ENCODE measurements at places on chromosomes 4 and X.

DNA sequence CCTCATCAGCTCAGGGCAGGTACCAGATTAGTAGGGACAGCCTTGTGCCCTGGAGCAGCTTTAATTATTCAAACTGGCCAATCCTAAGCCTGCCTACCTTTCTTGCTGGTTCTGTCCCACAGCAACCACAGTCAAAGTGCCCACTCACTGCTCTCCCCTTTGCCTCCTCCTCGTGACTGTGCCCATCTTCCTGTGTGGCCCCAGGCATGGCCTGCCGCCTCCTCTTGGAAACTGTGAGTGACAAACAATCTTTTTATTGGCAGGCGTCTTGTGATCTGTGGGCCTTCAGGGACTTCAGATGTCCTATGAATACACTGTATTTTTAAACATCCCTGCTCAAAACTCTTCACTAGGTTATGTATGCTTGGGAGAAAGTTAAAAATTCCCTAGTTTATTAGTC lies 22.8 kb upstream of the NSG1 start:
- no peak for DNase-seq

DNA sequence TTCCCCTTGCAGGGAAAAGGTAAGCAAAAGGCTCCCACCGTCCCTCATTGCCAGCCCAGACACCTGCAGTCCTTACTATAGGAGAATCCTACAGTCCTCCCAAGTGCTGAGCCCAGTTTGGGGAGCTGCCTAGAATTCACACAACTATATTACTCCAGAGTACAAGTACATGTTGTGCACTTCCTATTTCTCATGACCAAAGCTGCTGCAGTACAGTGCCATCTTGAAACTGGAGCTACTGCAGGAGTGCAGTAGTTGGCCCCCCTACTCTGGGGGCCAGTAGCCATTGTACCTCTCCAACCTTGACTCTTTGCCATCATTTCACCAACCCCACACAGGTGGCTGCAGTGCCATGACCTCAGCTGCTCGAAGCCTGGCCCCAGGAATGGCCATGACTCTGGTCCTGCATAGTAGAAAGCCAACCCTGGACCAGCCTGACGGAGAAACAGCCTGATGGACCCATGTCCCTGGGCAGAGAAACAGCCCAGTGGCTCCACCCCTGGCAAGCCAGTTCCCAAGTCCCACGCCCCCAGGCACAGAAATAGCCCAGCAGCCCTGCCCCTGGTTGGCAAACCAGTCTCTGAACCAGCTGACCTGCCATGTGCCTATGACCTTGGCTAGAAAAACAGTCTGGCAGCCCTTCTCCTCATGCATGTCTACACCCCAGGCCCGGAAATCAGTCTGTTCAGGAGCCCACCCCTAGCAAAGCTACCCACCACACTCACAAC lies 51.9 kb downstream of the PHKA1 start:
- no peak for DNase-seq

DNA sequence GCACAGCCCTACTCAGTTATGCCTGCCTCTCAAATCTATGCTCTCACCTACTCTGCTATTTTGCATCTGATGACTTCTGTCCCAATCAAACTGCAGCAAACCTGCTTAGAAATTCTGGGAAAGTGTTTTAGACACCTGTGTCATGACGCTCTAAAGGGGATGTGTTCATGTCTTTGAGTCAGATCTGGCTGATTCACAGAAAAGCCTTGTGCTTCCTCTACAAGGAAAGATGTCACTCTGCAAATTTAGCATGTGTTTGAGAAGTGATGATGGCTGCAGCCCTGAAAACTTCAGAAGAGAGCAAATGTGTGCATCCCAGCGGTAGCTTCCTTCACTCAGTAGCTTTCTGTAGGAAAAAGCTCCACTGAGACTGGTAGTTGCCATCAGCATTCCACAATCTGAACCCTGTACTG lies 235.4 kb downstream of the MGST2 start:
- no peak for DNase-seq

DNA sequence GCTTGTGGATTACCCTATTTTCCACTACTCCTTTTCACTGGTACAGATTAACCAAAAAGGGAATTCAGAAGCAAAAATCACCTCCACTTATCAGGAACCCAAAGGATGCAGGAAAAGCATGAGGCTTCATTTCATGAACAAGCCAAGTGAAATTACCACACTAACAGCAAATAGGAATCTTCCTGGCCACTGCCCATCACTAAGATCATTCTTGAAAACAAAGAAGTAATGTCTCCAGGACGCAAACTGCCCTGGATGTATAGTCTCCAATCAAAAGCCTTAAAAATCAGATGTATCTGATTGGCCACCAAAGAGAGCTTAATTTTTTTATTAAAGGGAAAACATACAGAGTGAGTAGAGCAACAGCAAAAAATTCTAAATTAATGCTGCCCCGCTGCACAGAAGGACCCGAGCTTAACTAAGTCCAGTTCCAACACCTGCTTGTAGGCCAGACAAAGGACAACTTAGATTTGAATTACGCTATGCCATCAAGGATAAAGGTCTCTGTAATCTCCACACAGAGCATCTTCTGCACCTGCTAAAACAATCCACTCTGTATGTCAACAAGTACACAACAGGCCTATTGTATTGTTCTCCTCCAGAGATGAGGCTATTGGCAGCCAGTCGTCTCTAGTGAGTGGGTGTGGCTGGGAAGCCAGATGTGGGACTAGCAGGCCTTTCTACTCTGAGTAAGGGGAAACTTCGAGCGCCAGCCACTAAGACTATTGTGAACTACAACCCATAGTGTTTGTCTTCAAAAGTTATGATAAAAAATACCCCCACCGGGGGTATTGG lies 12.4 kb downstream of the ZDHHC9 start:
- no peak for DNase-seq

GRCh38 chrX:140250391-140250790 lies 254.5 kb downstream of the SOX3 start:
- no peak for DNase-seq

GRCh38 chr4:105343146-105343931 lies 130.5 kb downstream of the PPA2 start:
- no peak for DNase-seq
